ENCODE measurements at places on chromosomes 1 and 21.

GRCh38 chr1:90778486-90778885 lies 61.4 kb upstream of the BARHL2 start:
- DNase-seq = no peak

- no peak for DNase-seq
These were observed 221.3 kb upstream of the DMRTA2 start for GRCh38 chr1:50644447-50645105.

DNA sequence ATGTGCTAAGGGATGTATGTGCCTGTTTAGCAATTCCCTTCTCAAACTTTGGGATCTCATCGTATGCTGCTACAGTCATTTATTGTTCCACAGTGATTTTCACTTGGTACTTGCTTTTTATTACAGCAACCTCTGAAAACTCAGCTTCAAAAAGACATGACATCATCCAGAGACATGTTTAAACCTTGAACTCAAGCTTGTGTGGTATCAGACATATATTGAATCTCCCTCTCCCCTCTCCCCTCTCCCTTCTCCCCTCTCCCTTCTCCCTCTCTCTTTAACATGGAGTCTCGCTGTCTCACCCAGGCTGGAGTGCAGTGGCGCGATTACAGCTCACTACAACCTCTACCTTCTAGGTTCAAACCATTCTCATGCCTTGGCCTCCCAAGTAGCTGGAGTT lies 19.5 kb upstream of the TUT4 start:
- no peak for DNase-seq

DNA sequence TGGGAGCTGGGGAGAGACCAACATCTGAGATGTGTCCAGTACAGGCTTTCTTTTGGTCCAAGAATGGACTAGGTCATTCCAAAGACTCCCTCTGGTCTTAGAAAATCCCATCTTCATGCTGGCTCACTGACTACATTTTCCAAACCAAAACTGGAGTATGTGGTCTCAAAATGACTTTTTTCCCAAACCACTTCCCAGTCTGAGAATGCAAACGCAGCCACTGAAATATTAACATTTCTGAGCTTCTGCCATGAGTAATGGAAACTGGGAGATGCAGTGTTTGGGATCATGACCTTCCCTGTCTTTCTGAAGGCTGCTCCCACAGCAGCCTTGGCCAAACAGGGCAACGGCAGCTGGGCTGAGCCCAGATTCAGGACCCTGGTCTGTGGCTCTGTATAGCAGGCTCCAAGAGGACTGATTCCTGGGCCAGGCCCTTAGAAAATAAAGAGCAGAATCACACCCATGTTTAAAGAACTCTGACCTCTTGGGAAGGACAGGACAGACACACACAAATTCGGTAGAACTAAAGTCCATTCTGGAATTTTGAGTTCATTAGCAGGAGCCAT lies 62.1 kb upstream of the CNTN2 start:
- DNase-seq = no peak

- no peak for DNase-seq
These were observed 23.4 kb upstream of the POU2F1 start for GRCh38 chr1:167197236-167197635.
